ENCODE measurements at places on chromosomes 1 and 21.
A peak's percentile ranks its signal among the peaks of the same experiment; 100 is the strongest.

GRCh38 chr1:183002797-183003196 lies 20.4 kb upstream of the LAMC1 start:
- DNase-seq: no peak

DNA sequence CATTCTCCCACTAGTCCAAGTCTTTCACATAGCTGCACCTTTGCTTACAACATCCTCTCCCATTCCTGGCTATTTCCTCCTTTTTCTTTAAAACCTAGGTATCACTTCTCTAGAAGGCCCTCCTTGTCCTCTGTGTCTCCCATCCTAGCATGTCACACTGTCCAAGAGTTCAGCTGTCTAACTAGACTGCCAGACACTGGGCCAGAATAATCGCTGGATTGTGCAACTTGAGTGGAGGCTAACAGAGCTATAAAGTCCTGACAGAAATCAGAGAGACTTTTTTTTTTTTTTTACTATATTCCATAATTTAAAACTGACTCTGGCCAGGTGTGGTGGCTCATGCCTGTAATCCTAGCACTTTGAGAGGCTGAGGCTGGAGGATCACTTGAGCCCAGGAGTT lies 4.2 kb upstream of the ANGPTL7 start:
- DNase-seq: no peak

DNA sequence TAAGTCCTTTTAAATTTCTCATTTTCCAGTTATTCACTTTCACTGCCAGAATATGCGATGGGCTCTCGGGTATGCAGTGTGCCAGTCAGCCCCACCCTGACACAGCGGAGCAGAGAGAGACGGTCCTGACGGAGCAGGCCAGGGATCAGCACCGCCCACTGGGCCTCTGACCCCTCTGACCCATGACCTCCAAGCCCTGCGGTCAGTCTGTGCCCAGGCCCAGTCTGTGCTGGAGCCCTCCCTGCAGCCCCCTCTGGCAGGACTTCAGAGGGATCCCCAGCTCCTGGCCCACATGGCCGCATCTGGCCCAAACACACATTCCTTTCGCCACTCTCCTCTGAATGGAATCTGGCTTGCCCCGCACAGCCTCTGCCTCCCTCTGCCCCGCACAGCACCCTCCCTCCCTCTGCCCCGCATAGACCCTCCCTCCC lies 43.4 kb upstream of the COL6A2 start:
- DNase-seq: no peak

DNA sequence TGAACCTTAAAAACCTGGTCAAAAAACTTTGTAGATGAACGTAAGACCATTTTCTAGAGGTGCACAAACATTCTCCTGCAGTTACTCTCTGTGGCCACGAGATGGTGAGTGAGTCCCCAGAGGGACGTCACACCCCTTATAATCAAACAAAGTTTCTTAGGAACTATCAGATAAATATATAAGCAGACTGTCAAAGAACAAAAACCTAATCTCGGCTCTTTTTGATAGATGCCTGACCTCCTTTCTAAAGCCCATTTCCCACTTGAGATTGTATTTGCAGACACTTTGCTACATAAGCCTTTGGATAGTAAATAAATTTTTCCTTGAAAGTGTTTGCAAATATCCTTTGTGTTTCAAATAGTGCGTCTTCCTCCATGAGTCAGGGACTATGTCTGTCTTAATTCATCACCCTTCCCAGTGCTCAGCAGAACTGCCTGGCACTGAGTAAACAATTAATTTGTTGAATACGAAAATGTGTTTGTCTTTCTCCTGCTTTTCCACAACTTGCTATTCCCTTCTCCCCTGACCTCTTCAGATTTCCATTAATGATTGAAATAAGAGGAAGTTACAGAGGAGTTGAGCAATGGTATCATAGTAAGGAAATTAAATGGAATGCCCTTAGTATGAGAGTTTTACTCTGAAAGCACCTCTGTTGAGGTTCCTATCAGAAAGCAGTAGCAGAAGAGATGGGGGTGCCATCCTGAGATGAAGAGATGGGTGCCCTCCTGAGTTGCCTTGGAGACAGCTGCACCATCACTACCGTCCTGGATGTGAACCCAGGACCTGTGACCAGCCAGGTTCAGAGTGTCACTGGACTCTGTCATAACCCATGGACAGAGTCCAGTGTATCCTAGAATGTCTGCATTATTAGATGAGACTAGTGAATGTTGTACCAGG lies 57.8 kb upstream of the RAVER2 start:
- DNase-seq: no peak

- no peak for DNase-seq
These were observed 170.2 kb downstream of the DYRK1A start for GRCh38 chr21:37536616-37537278.

- DNase-seq: peak; percentile 26
These were observed 642 bp downstream of the RSRP1 start for GRCh38 chr1:25246600-25247023.

DNA sequence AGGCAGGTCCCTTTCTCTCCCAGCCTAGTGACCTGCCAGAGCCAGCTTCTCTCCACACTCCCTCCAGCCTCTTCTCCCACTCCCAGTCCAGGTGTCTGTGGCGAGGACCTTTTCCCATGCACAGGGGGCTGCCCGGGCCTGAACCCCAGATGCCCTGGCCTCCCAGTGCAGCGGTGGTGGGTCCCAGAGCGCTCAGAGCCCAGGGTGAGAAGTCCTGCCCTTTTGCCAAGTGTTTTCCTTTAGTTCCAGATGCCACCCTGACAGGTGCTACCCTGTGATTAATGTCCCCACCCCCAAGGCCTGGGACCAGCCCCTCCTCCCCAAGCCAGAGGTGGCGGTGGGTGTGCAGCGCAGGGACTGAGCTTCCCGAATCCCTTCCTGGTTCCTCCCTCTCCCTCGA lies 90.4 kb downstream of the PAX7 start:
- DNase-seq: no peak

DNA sequence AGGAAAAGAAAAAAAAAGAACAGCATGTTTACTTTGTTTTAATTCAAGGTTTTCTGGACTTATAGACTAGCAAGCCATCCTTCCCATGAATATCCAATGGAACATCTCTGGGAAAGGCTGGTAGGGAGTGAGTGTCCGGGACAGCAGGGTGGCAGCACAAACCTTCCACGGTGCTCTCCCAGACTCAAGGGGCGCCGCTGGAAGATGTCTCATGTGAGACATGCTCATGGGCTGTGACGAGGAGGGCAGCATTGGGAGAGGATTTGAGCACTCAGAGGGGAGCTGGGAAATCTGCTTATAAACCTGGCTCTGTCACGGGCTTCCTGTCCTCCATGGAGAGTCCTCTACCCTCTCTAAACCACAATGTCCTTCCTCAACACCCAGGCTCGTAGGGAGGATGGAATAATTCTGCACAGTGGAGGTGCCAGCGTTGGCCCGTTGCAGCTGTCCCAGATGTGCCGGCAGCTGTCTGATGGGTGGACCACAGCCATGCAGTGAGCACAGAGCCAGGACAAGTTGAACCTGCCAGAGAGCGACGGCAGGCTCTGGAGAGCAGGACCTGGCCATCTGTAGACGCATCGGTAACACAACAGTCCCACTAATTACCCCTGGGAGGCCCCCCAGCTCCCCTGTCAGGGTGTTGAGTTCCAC lies 100.1 kb upstream of the IGSF21 start:
- DNase-seq: peak; percentile 15

DNA sequence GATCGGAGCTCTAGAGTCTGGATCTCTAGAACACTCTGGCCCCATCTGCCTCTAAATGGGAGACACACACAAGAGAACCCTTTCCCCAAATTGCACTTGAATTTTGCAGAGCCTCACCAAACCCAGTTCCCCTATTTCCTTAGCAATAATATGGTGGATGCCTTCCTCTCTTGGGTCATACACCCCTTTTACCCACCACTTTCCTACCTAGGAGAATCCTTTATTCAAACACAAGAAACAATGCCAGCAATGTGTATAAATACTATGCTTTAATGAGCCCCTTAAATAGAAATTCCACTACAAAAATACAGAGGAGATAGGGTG lies 760 bp upstream of the SF3B4 start:
- no peak for DNase-seq

DNA sequence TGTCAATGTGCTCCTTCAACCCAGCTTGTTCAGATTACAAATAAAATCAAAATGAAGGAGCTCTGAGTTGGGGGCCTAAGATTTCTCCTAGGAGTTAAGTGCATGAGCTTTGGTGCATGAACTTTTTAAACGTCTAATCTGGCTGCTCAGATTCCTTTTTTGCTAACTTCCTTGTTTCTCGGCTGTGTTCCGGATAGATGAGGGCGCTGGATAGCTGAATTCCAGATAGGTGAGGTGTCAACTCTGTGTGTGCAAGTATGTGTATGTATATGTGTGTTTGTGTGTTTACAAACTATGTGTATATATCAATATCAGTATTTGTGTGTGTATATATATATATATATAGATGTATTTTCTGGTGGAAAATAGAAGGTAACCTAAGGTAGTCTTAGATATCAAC lies 37.5 kb upstream of the RCAN3 start:
- DNase-seq: no peak

- peak; percentile 74 for DNase-seq
These were observed at the start of gene MARK1 for GRCh38 chr1:220527908-220528678. TSS of gene MARK1 (plus strand) at chr1:220528136. CDS start at chr1:220528823, 687 bp downstream.

- DNase-seq: no peak
These were observed 46.7 kb downstream of the SMYD3 start for GRCh38 chr1:246460406-246460805.

DNA sequence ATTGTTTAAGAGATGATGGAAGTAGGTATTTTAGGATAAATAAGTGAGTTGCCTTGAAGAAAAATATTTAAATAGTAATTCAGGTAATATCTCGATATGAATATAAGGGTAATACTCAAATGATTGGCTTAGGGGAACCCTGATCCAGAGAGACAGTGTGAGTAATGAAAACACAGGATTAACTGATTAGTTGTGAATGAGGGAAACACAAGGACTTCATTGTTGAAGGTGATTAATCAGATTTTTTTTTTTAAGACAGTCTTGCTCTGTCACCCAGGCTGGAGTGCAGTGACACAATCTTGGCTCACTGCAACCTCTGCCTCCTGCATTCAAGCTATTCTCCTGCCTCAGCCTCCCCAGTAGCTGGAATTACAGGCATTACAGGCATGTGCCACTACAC lies 12.7 kb downstream of the SLC25A33 start:
- DNase-seq: no peak

DNA sequence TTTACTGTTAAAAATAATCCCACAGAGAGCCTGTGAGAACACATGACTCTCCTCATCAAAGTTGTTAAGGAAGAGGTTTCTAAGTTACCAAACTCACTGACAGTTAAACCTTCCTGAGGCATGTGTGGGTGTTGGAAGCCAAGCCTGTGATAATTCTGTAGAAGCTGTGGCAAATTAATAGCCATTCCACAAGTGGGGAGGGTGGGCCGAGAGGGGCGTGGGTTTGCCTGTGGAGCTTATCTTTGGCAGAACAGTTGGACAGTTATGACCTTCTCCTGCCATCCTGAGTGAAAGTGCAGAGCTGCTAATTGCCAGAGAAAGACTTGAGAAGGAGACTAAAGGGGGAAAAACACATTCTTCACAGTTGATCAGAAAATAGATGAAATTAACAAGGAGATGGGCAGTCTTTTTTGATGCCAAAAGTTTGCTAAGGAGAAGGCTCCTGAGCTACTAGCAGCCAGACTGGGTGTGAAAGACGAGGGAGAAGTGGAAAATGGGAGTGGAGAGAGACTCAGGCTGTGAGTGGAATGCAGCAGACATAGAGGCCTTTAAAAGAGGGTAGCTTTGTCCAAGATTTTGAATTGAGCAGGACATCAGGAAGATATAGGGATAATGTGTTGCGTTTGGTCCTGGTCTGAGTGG lies 1.6 kb upstream of the PLA2G2C start:
- no peak for DNase-seq

DNA sequence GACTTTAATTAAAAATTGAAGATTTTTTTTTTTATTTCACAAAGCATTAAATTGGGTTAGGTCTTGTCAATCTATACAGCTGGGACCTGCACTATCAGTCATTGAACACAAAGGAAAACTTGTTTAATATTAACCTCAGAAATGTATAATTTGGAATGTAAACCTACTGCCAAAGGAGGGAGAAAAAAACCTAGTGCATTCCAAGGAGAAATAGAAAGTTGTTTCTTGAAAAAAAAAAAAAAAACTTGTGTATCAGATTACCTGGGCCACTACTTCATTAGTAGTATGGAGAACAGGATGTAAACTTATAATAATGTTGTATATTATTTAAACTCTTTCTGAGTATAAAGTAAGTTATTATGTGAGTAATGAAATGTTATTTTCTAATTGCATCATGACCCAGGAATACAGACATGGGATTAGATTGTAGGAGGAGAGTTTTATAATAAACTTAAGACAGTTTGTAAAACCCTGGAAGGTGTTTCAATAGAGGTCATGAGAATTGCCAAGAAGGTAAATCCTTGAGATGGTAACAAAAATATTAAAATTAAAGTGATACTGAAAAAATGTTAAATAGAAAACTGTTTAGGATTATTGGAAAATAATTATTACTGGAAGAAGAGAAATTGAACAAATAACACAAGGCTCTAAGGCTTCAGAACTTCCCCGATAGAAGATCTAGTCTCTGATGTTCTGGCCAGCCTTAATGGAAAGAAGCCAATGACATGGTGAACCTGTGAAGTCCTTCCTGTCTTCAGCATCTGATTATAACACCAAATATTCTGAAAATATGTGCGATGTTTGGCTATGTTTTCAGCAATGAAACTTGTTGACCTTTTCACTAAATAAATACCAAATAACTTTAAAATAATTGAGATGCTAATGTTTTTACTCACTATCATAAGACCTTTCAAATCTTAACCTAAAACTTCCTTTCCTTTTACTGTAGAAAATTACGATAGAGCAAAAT lies 412.8 kb upstream of the LYPLAL1 start:
- DNase-seq: no peak

GRCh38 chr1:183721041-183721440 lies 67.9 kb upstream of the APOBEC4 start:
- DNase-seq: no peak

GRCh38 chr1:156935505-156936128 lies 15.2 kb downstream of the LRRC71 start:
- no peak for DNase-seq

- peak; percentile 74 for DNase-seq
These were observed at the start of gene FRRS1 for GRCh38 chr1:99766378-99766800. TSS of gene FRRS1 (minus strand) at chr1:99766635. CDS start at chr1:99748768, 17,867 bp downstream.

GRCh38 chr1:41135196-41135947 lies 106.7 kb downstream of the SCMH1 start:
- DNase-seq: no peak

GRCh38 chr1:28466226-28466778 lies 39.5 kb upstream of the RCC1 start:
- no peak for DNase-seq

- no peak for DNase-seq
These were observed 30.0 kb upstream of the SDE2 start for GRCh38 chr1:226029093-226029496.

- DNase-seq: no peak
These were observed 43.4 kb downstream of the PRDM15 start for GRCh38 chr21:41835711-41836154.

DNA sequence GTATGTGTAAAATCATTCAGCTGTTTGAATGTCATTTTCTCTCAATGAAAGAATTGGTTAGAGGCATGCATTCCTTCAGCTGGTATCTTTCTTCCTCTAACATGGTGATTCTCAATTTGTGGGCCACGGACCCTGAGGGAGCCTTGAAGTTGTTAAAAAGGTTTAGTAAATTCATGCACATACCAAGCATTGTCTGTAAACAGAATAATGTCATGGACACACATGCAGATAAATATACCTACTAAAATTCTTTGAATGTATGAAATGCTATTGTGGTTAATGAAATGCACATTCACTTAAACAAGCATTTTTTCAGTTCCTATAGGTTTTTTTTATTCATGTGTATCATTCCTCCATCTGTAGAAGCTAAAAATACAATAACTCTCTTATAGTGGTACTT lies 65.4 kb downstream of the PBX1 start:
- DNase-seq: no peak
